ENCODE measurements at places on chromosomes 11 and 22.

- DNase-seq = no peak
Observed at GRCh38 chr11:111189466-111189865, 56.1 kb upstream of the POU2AF2 start.

- no peak for DNase-seq
Observed at GRCh38 chr11:43907028-43907975, 26.7 kb downstream of the ALKBH3 start.

DNA sequence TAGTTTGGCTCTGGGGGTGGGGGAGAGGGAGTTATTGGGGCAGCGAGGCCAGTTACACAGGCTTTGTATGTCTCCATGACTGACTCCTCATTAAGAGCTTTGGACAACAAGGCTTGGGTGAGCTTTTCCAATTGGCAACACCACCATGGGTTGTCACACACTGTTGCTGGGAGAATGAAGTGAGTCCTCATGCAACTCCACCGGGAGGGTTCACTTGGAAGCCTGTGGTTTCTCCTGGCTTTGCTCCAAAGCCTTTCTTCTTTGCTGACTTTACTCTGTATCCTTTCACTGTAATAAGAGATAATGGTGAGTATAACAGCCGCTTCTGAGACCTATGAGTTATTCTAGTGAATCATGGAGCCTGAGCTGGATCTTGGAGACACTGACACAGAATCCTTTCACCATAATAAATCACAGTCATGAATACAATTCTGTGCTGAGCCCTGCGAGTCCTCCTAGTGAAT lies 24.9 kb downstream of the EIF3F start:
- no peak for DNase-seq

GRCh38 chr11:117143390-117143789 lies 697 bp upstream of the PAFAH1B2 start:
- DNase-seq = peak; percentile 30

- no peak for DNase-seq
Observed at GRCh38 chr22:29316141-29316828, 788 bp upstream of the RASL10A start.

- DNase-seq = peak; percentile 56
Observed at GRCh38 chr11:73344191-73344607, 32.0 kb upstream of the RELT start.

DNA sequence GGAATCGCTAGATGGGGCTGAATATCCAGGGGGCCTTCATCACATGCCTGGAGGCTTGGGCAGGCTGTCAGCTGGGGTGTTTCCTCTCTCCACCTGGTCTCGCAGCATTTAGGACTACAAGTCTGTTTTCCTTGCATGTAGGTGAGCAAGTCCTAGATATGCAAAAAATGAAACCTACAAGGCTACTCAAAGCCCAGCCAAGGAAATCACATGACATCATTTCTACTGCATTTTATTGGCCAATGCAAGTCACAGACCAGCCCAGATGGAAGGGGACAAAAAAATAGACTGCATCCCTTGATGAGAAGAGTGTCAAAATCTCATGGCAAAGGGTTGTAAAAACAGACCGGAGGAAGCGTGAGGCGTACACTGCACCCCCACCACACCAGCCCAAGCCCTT lies 9.6 kb upstream of the APOBEC3B start:
- DNase-seq = no peak

DNA sequence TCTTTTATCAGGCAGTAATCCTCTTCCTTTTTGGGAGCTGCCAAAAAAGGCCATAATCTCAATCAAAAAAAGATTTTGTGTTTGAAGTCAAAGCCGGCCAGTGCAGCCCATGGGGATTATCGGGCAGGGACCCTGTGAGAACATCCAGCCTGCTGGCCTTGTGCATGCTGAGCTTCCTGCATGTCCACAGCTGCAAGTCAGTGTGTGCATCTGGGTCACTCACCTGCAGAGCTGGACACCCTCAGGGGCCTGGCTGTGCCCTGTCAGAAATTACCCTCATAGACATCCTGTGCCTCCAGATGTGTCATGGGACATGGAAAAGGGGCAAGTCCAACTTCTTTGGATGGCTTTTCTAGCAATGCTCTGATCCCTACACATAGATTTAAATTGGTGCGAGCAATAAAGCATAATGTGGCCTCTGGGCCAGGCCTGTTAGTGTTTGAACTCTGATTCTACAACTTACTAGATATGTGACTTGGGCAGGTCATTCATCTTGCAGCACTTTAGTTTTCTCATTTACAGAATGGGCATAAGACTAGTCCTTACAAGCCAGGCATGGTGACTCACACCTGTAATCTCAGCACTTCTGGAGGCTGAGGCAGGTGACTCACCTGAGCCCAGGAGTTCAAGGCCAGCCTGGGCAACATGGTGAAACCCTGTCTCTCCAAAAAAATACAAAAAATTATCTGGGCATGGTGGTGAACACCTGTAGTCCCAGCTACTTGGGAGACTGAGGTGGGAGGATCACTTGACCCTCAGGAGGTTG lies 81.6 kb upstream of the LARGE1 start:
- no peak for DNase-seq

DNA sequence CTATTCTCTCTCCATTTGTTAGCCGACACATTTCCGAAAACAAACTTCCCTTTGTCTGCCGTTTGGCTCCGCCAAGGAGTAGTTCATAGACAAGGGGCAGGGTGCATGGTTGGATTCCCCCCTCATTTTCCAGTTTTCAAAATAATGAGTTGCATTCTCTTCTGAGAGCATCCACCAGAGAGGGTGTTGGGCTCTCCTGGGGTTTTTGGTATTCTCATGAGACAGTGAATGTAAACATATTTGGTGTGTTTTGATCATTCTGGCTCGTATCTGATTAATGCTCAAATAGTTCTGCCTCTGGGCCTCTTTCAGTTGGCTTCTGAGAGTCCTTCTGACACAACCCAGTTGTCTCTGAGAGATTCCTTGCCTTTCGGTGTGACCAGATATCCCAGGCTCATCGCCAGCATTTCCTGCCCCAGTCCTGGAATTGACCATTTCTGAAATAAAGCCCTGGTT lies 21.7 kb downstream of the GRAMD4 start:
- no peak for DNase-seq

DNA sequence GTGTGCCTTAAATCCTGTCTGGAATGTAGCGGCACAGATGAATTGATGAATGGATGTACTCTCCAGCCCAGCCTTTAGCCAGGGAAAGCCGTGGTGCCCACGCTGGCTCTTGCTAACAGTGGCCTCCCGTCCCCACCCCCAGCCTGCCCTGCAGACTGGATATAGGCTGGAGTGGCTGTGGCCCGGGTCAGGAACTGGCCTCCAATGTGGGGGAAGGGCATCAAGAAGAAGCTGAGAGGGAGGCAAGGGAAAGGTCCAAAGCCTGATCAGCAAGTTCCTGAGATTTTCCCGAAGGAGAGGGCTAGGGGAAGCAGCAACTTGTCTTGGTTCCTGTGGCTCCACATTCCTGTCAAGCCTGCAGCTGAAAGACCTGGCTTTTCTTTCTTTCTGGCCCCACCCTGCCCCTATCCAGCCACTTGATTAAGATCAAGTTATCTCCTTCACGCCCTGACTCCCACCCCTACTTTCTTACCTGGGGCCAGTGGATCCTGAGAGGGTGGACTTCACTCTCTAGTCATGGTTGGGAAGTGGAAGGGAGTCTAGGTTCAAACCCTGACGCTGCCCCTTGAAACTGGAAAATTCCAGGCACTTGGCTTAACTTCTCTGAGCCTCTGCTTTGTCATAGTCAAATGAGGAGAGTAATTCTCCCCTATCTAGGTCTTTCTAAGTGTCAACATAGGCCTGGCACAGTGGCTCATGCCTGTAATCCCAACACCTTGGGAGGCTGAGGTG lies 11.0 kb upstream of the MICALL1 start:
- DNase-seq = no peak

DNA sequence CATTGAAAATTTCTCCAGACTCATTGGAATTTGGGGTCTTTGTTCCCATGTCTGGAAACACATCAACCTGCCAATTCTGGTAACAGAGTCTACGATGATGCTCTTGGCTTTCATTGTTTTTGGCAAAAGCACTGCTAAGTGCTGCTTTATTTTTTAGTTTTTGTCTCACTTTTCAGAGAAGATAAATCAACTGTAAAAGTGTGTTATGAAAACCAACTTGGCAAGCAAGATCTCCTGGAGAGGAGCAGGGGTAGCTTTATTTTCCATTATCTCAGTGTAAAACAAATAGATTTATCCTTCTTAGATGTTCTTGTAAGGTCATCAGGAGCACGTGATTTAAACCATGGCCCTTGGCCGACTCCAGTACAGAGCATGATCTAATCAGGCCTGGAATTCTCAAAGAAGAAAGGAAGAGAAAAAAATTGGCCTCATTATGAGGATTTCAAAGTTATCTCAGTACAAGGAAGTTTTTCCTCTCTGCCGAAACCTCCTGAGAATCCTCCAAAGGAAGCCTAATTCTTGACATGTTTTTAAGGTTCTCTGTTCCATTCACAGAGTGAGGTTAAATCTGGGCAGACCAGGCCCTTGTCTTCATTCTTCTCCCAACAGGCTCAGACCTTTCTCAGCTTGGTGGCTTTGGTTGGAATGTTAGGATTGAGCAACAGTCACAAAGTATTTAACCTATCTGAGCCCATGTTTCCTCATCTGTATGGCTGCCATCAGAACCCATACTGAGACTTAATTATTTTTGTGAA lies 16.4 kb upstream of the PAMR1 start:
- DNase-seq = no peak

- DNase-seq = no peak
Observed at GRCh38 chr11:126105022-126105747, 42.5 kb upstream of the CDON start.

DNA sequence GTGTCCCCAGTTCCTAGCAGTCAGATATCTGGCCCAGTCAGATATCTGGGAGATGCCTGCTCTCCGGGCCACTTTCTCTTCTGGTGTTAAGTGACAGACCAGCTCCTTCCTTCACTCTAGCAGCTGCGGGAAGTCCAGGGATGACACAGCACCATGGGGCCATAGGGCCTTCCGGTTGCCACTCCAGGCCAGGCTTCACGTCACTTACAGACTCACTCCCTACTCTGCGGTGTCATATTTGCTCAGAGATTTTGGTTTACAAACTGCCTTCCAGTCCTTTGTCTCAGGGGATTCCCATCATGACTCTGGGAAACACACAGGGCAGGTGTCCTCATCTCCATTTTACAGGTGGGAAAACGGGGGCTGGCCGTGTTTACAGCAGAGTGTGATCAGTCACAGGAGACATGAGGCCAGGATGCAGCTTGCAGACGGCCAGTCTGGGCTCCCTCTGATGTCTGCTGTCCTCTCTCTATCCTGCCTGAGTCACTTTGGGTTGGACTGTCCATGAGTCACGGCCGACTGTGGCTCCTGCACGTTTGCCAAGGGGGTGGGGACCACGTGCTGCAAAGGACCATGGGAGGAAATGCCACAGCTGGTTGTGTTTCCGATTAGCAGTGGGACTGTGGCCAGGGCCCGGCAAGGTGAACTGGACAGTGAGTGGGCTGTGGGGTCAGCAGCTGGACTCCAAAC lies 8.2 kb upstream of the TBC1D22A start:
- peak; percentile 96 for DNase-seq

- no peak for DNase-seq
Observed at GRCh38 chr22:32967386-32968101, 90.6 kb downstream of the SYN3 start.

GRCh38 chr11:94629741-94630140 lies 62.6 kb downstream of the PIWIL4 start:
- DNase-seq = no peak

- no peak for DNase-seq
Observed at GRCh38 chr11:113162592-113162962, 151.8 kb upstream of the TTC12 start.

- no peak for DNase-seq
Observed at GRCh38 chr22:40178417-40179409, 988 bp downstream of the TNRC6B start.

DNA sequence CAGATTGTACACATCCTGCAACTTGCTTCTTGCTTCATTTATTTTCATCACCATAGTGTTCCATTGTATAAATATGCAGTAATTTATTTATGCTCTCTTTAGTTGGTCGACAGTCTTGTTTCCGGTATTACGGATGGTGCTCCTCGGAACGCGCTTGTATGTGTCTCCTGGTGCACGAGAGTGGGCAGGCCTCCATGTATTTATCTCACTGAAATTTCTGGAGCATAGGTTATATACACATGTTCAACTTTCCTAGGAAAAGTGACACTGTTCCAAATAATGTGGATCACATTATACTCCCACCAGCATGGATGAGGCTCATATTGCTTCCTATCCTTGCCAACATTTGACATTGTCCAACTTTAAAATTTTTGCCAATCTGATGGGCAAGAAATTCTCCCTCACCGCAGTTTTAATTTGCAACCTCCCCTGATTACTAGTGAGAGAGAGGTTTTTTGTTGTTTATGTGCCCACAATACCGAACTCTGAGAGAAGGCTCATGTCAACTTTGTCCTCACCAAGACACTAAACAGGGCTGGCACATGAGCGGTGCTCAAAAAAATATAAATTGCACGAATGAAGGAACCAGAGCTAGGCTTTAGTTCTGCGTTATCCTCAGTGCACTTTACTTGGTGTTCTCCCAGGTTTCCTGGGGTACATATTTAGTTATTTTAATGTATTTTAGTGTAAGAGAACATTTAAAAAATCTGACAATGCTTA lies 3.8 kb downstream of the CSNK2A3 start:
- no peak for DNase-seq

GRCh38 chr22:24201681-24202614 lies 20.7 kb downstream of the SUSD2 start:
- no peak for DNase-seq

GRCh38 chr22:43483669-43484068 lies 71.9 kb downstream of the MPPED1 start:
- no peak for DNase-seq

GRCh38 chr11:67468056-67468455 lies 995 bp downstream of the TMEM134 start:
- DNase-seq = no peak

- DNase-seq = peak; percentile 63
Observed at GRCh38 chr22:25942856-25943411, 200.9 kb downstream of the MYO18B start.

DNA sequence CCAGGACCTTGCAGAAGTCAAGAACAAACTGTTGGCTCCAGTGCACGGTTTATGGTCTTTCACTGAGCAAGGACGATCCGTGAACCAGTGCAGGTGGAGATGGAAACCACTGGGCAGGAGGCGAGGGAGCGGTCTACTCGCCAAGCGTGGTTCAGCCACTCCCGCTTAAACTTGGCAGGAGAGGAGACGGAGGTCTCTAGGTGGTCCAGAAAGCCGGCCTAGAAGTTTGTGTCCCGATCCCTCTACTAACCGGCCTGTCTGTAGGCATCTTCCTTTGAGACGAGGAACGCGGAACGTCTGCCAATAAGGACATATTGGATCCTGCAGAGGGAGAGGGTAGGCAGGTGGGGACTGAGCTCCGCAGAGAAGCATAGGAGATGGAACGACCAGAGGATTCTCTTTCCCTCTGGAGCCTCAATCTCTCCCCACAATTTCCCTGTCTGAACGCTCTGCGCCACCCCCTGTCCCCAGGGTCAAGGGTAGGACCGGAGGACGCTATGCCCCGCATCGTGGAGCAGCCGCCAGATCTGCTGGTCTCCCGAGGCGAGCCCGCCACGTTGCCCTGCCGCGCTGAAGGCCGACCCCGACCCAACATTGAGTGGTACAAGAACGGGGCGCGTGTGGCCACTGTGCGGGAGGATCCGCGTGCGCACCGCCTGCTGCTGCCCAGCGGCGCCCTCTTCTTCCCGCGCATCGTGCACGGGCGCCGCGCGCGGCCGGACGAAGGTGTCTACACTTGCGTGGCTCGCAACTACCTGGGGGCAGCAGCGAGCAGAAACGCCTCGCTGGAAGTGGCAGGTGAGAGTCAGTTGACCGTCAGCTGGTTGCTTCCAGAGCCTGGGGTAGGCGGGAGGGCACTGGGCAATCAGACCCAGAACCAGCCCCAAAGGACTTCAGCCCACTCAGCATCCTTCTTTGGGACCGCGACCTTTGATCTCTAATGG lies 3.4 kb downstream of the ROBO3 start:
- no peak for DNase-seq

GRCh38 chr11:64036087-64037026 lies 626 bp downstream of the FLRT1 start:
- peak; percentile 46 for DNase-seq

Data from heart right ventricle (tissue), 16 donors.